Right lung (tissue), 10 donors: ENCODE measurements at places on chromosomes 1 and 21. TPM values are rescaled to one million over a fixed set of nuclear protein-coding genes. Genes with fewer than 3 reads are reported as not detected.

- peak; percentile 40 for DNase-seq
These were observed 80.7 kb downstream of the TGFB2 start for GRCh38 chr1:218425647-218426342.

GRCh38 chr21:37548521-37548981, 182.0 kb downstream of the DYRK1A start:
- no peak for DNase-seq

- DNase-seq: no peak
These were observed 109.9 kb downstream of the LYPLAL1 start for GRCh38 chr1:219283541-219283940.

LINGO4 gene
- not detected for polyA plus RNA-seq

CFHR5 gene
- polyA plus RNA-seq: not detected

GRCh38 chr21:17526776-17527175, 13.9 kb downstream of the CXADR start:
- DNase-seq: no peak

ETV3L gene
- polyA plus RNA-seq: not detected

- DNase-seq: no peak
These were observed 223.9 kb downstream of the S1PR1 start for GRCh38 chr1:101460739-101461138.

S100A9 gene
- 19.0 TPM for polyA plus RNA-seq

GRCh38 chr1:224067621-224068457, 46.1 kb upstream of the FBXO28 start:
- no peak for DNase-seq

DNA sequence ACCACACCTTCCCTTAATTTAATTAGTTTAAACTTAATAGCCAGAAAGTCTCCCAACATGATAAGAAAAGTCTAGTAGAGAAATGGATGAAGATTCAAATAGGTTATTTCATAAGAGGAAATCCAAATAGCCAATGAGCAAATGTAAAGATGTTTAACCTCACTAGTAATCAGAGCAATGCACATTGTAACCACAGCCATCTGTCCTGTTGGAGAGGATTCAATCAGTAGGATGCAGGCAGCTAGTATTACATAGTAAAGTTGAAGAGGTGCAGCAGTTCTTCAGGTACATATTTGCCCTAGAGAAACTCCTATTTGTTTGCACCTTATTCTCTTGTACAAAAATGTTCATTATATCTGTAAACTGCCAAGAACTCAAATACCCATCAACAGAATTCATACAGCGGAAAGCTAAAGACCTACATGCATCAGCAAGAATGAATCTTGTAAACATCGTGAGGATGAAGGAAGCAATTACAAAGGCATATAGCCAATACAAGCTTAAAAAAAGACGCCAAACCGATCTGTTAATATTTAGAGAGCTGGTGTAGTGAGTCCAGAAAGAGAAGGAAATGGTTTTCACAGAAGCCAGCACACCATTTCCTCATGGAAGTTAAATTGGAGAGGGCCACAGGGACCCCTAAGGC, 27.9 kb downstream of the DIP2A start:
- DNase-seq: no peak

- DNase-seq: no peak
These were observed 117.2 kb downstream of the NRDC start for GRCh38 chr1:51761351-51761750.

DNA sequence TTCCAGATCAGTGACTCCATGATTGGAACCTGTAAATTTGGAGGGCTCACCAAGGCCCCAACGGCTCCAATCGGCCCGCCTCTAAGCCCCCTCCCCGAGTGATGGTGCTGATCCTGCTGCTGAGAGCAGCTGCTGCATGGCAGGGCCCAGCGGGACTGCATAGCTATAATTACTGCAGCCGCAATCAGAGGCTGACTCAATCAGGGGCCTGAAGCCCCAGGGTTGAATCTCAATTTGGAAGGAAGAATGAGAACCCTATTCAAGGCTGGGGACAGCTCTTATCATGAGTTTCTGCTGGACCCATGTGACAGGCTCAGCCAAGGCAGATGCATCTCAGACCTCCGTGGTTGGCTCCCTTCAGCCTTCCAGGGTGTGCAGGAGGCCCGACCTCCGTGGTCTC, 42.8 kb upstream of the MAGOH start:
- no peak for DNase-seq

DNA sequence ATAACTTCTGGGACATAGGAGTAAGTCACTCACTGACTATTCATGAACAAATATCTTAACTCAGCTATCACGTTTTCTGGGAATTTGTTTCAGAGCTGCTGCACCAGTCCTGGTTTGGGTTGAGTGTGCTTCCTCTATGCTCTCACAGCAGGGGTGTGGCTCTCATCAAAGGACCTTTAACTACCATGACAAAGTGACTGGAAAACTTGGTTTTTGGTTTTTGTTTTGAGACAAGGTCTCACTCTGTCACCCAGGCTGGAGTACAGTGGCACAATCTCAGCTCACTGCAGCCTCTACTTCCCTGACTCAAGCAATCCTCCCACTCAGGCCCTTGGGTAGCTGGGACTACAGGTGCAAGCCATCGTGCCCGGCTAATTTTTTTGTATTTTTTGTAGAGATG, 4.1 kb downstream of the ILDR2 start:
- DNase-seq: no peak

DNA sequence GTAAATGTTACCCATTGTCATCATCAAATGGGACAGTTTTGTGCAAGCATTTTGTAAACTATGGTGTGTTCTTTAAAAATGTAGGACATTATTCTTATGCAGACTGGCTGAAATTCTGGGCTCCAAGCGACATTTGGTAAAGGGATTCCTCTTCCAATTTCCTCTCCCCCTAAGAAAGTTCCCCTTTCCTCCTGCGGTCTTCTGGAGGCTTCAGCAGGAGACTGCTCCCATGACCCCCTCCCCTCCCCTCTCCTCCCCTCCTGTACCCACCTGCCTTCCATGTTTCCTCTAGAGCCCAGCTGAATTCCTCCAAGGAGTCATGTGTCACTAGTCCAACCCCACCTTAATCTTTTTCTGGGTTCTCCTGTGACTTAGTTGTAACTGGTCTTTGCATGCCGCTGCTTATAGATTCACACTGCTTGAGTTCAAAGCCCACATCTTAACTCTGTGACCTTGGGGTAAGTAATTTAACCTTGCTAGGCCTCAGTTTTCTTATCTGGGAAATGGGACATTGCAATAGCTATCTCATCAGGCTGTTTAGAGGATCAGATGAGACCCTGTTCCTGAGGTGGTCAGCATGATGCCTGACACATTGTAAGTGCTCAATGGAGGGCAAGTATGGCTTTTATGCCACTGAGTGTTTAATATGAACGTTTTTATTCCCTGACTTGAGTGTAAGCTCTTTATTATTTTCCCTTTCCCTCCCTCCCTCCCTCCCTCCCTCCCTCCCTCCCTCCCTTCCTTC, 69.9 kb upstream of the WDR26 start:
- no peak for DNase-seq

- no peak for DNase-seq
These were observed 29.7 kb downstream of the TRIM11 start for GRCh38 chr1:228376651-228377631.

DNA sequence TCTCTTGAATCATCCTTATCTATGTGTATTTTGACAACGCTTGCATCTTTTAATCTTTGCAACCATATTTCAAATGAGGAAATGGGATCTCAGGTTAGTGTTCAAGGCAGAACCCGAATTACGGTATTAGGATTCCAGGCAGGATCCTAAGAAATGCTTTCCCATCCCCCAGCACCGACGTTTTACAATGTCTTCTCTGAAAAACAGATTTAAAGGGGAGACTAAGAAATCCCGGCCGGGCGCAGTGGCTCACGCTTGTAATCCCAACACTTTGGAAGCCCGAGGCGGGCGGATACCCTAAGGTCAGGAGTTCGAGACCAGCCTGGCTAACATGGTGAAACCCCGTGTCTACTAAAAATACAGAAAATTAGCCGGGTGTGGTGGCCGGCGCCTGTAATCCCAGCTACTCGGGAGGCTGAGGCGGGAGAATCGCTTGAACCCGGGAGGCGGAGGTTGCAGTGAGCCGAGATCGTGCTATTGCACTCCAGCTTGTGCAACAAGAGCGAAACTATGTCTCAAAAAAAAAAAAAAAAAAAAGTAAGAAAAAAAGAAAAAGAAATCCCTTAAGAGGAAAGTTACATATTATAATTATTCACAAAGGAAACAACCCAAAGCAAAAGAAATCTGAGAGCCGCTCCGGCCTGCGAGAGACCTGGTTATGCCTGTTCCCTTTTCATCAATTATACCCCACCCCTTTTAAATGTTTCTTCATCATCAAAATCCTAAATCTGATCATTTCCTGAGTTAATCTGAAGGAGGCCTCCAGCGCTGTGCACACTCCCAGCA, 801 bp upstream of the GORAB start:
- peak; percentile 1 for DNase-seq

DNA sequence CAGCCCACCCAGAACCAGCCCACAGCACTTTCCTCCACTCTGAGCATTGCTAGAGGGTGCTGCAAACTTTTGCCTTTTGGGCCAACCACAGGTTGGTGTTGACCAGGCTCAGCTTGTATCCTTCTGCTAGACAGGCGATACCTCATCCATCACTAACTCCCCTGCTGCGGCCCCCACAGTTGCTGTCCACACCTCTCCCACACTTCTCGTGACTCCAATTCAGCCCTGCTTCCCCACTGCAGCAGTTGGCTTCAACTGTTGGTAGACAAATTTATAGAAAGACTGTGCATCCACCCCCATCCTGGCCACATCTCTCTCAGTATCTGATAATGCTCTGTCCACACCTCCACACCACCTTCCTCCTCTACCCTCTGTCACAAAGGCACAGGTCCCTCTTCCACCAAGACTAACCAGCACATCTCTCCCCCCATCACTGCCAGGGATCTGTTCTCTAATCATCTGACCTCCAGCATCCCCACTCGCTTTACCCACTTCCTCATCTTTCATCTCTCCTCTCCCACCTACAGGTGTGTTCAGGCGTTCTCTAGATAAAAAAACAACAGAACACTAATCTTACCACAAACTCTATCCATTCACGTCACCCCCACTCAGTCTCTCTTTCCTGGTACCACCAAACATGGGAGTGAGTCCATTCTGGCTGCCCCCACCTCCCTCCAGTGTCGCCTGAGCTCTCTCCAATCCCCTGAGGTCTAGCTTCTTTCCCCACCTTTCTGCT, 15.8 kb upstream of the SLC25A44 start:
- no peak for DNase-seq

DNA sequence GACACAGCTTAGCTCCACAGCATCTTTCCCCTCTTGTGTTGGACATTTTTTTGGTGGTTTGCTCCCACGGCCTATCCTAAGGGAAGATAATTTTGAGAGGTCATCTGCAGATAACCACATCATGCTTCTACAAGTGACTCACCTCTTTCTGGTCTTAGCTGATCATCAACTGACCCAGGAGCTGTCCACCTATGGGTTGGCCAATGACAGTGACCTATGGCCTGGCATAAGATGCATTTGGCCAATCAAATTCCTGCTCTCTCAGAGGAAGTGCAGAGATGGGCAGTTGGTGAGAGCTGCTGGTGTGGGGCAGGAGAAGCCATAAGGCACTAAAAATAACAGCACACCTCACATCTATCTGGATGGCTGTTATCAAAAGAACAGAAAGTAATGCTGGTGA, 100.0 kb upstream of the CLDN14 start:
- DNase-seq: no peak

LMNA gene
- 128 TPM for polyA plus RNA-seq

- DNase-seq: no peak
These were observed 16.2 kb downstream of the CNST start for GRCh38 chr1:246582301-246583055.

DNA sequence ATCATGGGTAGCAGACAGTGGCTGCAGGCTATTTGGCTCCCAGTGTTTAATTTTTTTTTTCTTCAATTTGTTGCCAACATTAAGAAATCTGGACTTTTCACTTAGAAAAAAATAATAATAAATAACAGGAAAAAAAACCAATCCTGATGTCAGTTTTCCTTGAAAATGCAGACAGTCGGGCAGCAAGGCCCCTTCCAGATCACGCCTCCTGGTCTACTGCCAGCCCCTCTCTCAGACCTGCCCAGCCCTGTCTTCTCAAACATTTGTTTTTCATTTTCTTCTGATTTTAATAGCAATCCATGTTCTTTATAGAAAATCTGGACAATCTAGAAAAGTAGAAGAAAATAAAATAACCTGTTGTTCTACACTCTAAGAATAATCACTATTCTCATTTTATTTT, 15.5 kb downstream of the IFNGR2 start:
- no peak for DNase-seq

GRCh38 chr1:33616780-33617179, 144.3 kb downstream of the ZSCAN20 start:
- no peak for DNase-seq

PADI4 gene
- 3.3 TPM for polyA plus RNA-seq

LAMC2 gene
- 53.7 TPM for polyA plus RNA-seq

DNA sequence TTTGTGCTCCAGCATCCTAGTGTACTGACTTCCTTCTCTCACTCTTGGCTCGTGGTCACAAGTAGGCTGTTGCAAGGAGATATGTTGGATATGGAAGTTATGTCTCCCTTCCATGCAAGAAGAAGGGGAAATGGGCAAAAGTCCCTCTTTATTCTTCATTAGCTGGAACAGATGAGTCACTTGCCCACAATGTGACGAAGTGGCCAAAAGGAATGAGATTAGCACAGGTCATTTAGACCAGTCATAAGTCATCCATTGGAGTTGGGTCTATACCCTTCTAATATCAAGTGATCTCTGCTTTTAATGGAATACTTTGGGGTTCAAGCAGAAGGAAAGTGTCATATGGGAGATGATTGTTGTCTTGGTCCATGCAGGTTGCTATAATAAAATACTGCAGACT, 91.2 kb upstream of the NGF start:
- DNase-seq: no peak

ST6GALNAC3 gene
- polyA plus RNA-seq: 40.1 TPM

DNA sequence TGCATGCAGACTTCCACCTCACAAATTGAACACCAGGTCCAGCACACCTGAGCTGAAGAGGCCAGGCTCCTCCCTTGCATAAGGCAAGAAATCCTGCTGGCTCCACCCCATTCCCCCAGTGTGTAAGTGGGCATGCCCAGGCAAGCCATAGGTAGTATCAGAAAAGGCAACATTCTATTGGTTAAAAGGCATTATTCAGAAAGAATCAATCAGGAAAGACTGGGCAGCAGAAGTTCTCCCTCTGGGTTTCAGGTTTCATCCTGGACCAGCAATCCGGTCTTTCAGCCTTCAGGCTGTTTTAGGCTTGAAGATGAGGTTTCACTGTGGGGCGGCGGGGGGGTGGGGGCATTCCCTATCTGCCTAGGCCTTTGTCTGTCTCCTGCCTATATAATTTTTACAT, 42.0 kb upstream of the LHX8 start:
- DNase-seq: no peak

- DNase-seq: peak; percentile 67
These were observed 280.5 kb upstream of the SGIP1 start for GRCh38 chr1:66253330-66253921.

DNA sequence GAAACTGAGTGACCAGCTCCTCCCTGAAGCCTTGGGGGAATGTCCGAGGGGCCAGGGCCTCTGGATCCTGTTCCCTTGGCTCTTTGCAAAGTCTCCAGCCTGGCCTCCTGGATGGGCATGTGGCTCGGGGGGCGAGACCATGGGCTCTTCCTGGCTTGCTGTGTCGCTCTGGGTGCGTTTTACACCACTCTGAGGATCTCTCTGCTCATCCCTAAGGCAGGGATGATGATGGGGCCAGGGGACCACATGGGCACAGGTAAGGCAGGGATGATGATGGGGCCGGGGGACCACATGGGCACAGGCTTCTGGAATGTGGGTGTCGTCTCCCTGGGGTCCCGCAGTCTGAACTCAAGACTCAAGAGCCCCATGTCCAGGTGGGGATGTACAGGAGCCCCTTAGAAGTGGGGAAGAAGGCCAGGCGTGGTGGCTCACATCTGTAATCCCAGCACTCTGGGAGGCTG, 17.7 kb downstream of the TP73 start:
- no peak for DNase-seq

GRCh38 chr1:214997685-214998084, 84.9 kb upstream of the KCNK2 start:
- no peak for DNase-seq

FLG gene
- polyA plus RNA-seq: 0.39 TPM
